ENCODE measurements at places on chromosomes 12 and 14.

- DNase-seq, result no peak
Observed at GRCh38 chr12:121799842-121800693, 3.7 kb upstream of the SETD1B start.

- DNase-seq, result peak; percentile 28
Observed at GRCh38 chr12:10069099-10069498, 29.7 kb downstream of the CLEC1A start.

- no peak for DNase-seq
Observed at GRCh38 chr12:66683073-66683472, 4.2 kb upstream of the GRIP1 start.

GRCh38 chr12:65364046-65364445, 85.6 kb downstream of the MSRB3 start:
- DNase-seq, result no peak

GRCh38 chr14:85454226-85454813, 75.6 kb upstream of the FLRT2 start:
- DNase-seq, result no peak

- no peak for DNase-seq
Observed at GRCh38 chr12:177980-178828, 35.8 kb downstream of the SLC6A12 start.

DNA sequence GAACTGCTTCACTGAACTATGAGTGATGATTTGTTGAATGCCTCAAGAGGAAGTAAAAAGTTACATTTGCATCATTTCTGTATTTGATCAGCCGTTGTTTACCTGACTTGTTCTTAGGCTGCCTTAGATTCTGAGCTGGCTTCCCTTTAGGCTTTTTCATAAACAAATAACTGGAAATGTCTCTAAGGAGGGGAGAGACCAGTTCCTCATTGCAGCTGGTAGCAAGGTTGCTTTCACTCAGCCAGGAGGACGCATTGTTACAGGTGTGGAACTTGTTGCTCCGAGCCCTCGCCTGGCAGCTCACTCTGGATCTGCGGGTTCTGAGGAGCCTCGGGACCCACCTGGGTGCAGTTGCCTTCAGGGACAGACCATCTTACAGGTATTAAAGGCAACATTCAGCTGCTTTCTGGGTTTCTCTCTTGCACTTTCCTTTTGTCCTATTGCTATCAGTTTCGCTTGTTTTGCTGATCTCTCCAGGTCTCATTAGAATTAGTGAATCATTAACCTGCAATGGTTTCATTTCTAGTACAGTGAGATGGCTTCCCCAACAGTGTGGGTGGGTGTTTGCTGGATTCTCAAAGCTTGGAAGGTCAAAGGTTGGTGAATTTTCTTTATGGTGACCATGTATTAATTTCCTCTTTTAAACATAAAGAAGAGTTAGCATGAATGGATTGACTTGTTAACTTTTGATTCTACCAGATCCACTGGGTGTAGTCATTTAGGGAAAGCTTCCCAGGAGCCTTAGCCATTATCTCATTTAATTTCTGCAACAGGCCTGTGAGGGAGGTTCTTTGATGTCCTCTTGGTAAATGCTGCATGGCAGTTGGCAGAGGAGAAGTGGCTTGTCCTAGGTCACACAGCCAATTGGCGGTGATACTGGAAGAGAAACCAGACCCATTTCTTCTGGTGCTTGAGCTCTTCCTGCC, at the start of gene PLEKHG7:
TSS of gene PLEKHG7 (plus strand) at position 236 of the 926 bp plus-strand sequence. CDS start 3,643 bp downstream, outside the sequence.
- DNase-seq, result no peak

All from SIG-M5 (cell line).